ENCODE measurements at places on chromosomes 1 and 21.

DNA sequence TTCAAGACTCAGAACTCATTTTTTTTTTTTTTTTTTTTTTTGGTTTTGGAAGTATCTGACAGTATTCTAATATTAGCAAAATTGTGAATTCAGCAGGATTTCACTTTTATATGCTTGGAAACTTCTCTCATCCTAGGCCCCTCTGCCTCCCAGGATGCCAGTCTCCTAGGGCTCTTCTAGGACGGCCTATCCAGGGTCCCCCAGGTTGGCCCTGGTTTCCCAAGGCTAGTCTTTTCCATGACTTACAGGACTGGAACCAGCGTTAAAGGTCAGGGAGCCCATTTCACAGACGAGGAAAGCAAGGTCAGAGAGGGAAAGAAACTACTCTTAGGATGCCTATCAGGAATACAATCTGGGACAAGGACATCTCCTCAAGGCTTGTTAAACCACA is 412.5 kb downstream of the PTPRU start:
- DNase-seq = no peak

DNA sequence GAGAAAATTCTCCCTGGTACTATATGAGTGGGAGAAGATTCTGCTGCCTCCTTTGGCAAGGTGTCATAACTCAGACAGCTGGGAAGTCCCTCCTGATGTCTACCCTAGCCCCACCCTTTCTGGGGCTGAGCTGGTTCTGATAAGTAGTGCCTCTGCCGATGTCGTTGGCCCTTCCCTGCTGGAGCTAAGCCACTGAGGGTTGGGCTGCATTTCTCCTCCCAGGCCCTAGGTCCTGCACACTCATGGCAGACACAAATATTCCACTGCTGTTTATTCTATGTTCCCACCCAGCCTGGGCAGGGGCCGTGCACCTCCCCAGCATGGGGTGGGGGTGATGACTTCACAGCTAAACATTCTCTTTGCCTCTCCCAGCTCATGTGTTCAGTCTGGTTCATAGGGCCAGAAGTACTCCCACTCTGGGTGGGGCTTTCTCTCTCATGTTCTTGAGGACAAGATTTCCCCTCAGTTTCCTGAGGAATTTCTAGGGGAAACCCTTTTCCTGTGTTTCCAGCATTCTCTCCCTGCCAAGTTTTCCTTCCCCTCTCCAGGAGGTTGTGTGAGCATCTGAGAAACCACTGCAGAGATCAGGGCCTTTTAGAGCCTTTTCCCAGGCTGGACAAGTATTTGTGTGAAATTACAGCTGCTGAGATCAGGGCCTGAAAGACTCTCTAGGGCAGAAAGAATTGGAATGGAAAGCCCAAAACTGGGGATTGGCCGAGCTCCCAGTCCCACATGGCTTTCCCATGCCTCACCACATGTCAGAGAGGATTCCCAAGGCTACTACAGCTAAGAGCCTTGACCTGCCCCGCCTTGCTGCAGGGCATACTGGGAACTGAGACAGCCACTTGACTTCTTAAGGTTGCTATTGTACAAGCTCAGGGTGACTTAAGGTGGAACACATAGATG is 66.2 kb downstream of the ATP2B4 start:
- peak; percentile 88 for DNase-seq

DNA sequence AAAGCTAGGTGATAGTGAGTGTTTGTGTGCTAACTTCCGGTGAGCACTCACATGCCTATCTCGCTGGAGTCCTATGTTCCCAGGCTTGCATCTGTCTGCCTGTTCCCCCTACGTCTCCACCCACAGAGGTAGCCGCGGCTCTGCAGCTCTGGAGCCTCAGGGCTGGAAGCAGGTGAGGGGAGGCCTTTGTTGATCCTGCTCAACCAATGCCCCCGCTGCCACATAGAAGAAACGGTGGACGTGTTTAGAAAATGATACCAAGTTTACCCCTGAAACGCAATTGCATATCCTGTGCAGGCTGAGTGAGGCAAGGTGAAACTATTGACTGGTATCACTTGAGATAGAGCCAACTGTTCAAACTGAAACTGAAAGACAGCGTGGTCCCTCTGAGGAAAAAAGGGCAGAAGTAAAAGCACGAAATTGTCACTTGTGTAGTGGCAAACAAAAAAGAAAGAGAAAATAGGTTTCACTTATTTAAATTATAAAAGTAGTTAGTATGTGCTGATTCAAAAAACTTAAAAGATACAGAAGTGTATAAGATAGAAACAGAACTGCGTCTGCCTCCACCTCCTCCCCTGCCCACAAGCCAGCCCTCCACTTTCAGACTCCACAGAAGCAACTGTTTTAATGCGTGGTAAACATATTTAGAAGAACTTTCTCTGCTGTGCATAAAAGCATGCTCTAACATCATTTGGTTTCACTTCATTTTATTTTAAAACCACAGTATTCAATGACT is 38.6 kb upstream of the ETS2 start:
- no peak for DNase-seq

- DNase-seq = no peak
Measured at GRCh38 chr21:43984905-43985689, 27.0 kb upstream of the TRAPPC10 start.

DNA sequence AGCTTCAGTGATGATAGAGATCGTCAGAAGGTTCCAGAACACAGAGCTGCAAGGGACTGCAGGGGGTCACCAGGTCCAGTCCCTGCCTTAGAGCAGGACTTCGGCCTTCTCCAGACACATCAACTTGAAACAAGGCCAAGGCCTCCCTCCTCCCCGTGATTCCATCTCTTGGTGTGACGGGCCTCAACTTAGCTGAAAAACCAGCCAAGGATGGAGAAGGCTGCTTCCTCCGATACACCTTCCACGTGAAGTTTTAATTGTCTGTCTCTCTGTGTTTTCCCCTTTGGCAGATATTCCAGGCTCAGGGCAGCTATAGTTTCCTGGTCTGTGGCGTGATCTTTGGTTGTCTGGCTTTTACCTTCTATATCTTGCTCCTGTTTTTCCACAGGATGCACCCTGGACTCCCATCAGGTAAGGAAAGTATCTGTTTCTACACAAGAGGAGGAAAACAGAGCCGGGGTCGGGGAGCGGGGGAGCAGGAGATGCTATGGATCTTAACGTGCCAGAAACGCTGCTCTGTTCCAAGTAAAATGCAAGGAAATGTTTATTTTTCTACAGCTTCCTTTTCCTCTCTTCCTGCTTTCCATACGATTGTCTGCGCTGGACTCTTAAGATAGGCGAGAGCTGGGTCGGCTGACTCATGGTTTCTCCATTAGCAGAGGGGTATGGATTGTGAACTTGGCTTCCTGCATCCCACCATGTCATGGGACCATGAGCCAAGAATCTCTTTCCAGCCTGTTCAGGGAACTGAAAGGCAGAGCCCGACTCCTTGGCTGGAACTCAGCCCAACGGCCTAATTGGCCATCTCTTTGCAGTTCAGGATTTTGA is 32.8 kb downstream of the ELK4 start:
- peak; percentile 77 for DNase-seq

DNA sequence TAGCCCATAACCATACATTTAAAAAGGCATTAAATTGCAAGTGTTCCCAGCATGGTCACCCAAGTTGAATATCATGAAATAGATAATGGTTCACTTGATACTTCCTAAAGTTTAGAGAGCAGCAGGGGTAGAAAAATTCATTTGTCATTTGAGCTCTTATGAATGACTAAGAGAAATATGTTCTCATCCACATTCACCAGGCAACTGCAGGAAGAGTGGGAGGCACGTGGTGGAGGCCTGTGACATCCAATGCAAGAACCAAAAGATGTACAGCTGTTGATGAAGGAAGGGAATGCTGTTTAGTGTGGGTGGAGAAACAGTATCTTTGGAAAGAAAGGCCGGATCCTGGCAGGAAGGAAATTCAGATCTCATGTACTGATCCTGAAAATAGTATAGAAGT is 473.1 kb downstream of the ADGRL2 start:
- DNase-seq = no peak

DNA sequence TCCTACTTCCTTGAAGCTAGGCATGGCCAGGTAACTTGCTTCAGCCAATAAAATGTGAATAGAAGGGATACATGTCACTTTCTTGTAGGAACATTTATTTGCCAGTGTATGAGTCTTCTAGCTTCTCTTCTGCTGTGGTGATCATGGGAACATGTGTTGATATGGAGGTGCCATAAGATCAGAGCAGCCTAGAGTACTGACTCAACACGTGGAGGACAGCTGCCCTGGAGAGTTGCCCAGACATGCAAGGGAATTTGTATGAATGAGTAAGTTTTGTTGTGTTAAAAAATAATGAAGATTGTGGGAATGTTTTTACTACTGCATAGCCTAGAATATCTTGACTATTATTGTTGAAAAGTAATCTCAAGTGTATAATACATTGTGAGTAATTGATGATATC is 502.3 kb downstream of the NUF2 start:
- DNase-seq = no peak
